ENCODE measurements at places on chromosomes 2 and 18.
A peak's percentile ranks its signal among the peaks of the same experiment; 100 is the strongest.

DNA sequence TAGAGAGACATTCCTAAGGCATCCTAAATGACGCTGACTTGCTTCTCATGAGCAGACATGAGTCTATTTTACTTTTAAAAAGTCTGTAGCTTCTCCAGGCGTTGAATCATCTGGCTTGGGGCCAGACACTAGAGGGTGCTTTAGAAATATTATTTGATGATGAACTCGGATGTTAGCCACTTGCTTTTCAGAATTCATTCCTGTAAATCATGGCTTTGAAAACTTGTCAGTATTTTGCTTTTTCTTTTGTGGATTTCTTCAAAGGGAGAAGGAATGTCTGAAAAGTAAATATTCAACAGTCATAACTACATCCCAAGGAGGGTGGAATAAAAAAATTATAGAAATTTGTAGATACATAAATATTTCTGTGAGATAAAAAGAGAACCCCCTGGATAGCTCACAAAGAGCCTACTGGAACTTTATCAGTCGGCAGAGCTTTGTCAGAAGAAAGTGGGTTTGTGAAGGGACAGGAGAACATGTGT lies 370.8 kb downstream of the OSR1 start:
- peak; percentile 92 for DNase-seq

DNA sequence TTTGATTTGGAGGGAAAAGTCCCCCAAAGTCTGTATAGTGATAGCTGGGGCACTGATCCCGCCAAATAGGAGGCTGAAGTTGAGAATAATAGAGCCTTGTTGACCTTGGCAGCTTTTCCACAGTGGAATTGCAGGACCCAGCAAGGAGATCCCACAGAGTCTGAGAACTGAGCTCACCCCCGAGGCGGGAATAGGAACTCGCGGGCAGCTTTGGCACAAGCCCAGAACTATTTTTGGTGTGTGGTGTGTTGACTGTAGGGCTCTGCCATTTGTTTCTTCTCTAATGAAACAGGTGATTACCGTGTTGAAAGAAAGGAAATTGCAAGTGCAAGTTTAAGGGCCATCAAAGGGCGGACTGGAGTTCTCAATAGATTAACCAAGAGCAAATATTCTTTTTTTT lies 34.0 kb downstream of the SH3RF3 start:
- no peak for DNase-seq

DNA sequence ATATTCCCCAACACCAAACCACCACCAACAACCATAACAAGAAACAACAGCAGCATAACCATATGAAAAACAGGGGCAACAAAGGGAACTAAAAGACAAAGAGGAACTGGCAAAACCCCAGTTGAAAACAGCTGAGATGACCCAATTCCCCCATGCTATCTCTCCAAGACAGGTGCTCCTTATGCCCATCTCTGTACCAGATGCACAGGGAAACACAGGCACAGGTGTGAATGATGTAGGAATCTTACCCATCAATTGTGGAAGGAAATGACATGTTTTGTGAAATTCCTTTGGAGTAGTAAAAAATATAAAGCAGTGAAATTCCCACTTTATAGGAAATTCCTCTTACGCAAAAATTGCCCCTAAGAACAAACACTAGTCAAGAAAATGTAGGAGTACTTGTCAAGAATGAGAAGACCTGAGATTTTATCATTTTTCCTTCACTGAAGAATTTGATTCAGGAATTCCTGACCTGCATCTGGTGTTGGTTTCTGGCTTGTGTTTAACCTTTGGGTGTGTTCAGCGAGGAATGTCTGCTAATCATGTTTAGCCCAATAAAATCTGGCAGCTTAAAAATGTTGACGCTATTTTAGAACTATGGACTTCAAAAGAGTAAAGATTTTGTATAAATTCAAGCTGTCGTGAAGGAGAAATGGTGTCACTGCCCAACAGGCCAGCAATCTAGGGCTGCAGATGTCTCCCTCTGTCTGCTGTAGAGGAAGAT lies 67.7 kb upstream of the ARHGAP28 start:
- DNase-seq: peak; percentile 88

- no peak for DNase-seq
Measured at GRCh38 chr2:234494361-234495250, 2.3 kb downstream of the ARL4C start.

DNA sequence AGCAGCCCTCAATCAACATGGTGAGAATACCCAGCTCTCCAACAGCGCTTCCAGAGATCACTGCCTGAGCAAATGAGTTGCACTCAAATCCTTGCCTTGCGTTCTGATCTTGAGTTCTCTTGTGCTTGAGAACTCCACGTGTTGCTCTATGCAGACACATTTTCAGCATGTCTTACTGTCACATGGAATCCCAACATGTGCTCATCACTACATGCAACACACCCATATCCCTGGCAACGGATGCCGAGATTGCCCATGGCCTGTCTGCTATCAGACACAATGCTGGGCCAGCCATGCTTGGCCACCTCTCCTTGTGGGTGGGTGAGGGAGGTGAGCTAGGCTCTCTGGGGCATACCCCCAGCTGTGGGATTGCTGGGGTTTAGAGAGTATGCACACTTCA lies 91.9 kb upstream of the LDAH start:
- no peak for DNase-seq

DNA sequence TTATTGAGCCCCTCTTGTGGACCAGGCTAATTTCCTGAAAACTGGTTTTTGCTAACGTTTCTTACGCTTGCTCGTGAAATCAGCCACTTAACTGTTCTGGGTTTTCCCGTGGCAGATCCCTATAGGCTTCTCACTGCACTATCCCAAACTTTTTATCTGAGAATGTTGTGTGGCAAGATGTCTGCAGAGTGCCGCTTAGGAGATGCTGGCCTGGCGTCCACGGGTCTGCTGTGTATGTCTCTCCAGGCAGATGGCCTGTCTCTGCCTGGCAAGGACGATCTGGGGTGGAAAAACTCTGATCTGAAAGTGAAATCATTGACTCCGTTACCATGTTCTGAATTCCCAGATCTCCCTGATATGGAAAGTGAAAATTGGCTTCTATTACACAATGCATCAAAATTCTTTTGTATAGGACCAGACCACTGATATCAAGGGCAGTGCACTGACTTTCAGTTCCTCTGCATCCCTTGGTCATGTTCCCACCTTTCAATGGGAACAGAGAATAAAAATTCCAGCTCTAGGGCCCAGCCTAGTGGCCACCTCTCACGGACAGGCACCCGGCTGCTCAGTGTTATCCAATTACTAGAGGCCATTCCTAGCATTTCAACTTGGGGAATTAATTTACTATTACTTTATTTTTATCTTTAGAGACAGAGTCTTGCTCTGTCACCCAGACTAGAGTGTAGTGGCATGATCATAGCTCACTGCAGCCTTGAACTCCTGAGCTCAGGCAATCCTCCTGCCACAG lies 154.6 kb downstream of the ACOXL start:
- no peak for DNase-seq

GRCh38 chr2:224971214-224971613 lies 71.1 kb downstream of the DOCK10 start:
- no peak for DNase-seq

Measured in NCI-H226 (cell line).